ENCODE measurements at places on chromosomes 13 and 19.

- DNase-seq: no peak
Observed at GRCh38 chr19:50979758-50980157, 4.0 kb downstream of the KLK7 start.

DNA sequence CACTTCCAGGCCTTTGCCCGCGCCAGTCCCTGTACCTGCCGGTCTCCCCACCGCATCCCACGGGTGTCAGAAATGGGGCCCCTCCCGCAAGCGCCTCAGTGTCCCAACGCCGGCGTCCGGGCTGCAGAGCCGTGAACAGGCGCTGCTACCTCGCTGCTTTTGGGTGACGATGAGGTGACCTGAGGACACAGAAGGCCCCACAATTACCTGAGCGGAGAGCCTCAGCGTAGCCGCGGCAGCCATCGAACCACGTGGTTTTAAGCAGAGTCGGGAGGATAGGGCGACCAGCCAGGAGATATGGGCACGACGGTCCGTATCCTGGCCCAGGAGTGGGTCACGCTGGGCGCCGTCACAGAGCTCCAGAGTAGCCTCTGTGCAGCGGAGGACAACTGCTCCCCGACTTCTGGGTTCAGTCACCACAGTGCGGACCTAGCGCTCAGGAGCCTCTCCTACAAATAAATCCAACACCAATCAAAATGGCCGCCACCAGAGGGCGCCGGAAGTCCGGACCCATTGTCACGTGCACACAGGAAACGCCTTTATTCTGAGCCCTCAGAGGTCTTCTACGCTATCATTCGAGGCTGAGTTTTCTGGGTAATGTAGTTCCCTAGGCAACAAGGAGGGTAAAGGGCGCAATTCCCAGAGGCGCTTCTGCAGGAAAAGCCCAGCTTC lies at the start of gene ZNF814:
Gene ZNF814 (minus strand): TSS at position 478 of the 672 bp plus-strand sequence. CDS start 235 bp downstream, at position 243.
- DNase-seq: peak; percentile 37

- DNase-seq: no peak
Observed at GRCh38 chr19:58395220-58395978, at the start of gene RNF225. Gene RNF225 (plus strand): TSS chr19:58395656. CDS start chr19:58396090, 434 bp downstream.

- DNase-seq: no peak
Observed at GRCh38 chr13:75633285-75633684, 2.8 kb upstream of the LMO7 start.

- no peak for DNase-seq
Observed at GRCh38 chr13:48275507-48275906, 28.0 kb upstream of the RB1 start.

GRCh38 chr19:18474366-18474887 lies 36.5 kb upstream of the ISYNA1 start:
- DNase-seq: no peak

DNA sequence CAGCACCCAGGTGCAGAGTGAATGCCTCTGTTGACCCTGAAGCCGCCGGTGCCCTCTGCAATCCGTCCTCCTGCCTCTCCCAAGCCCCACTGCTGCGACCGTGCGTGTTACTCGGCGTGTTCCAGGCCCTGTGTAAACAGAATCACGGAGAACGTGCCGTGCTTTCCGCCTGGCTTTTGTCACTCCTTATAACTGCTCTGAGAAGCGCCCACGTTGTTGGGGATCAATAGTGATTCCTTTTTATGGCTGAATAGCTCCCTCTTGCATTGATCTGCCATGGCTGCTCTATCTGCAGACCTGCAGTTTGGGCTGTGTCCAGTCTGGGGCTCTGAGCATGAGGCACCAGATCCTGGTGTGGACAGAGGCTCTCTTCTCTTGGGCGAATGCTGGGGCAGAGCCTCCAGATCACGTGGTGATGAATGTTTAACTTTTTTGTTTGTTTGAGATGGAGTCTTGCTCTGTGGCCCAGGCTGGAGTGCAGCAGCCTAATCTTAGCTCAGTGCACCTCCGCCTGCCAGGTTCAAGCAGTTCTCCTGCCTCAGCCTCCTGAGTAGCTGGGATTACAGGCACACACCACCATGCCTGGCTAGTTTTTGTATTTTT lies 15.8 kb downstream of the ADPRHL1 start:
- no peak for DNase-seq

GRCh38 chr13:41222259-41222852 lies 28.0 kb upstream of the KBTBD7 start:
- DNase-seq: peak; percentile 72

DNA sequence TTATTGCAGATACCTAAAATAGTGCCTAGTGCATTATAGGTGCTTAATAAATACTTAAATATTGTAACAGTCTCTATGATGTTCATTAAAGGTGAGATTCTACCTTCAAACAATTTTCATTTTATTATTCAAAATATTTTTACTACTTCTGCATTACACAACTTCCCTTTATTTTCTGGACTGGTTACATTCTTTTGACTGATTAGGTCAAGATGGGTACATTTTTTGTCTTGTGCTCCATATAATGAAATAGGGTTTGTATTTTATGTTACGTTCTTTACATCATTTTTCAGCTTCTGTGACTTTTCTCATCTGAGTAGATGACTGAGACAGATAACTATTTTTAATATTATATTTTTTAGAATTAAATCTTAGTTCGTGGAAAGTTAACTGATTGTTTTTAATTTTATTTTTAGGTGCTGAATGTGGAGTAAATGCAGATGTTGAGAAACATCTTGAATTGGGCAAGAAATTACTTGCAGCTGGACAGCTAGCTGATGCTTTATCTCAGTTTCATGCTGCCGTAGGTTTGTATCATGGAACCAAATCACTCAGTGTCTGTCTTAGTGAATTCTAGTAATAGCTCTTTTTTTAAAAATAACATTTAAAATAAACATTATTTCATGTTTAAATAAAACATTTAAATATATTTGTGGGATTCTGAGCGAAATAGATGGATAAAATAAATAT lies 32.0 kb downstream of the DNAJC3 start:
- no peak for DNase-seq

DNA sequence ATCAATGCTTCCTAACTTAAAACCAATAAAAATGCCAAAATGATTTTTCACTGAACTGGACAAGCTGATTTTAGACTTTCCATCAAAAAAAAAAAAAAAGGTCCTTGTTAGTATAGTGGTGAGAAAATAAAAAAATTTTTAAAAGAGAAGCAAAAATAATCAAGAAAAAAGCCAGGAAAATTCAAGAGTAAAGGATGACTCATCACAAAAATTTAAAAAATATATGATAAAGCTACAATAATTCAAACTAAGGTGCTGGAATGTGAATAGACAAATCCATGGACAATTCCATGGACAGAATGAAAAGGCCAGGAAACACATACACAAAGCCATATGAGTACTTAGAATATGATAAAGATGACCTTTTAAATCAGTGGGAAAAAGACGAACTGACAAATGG lies 26.1 kb downstream of the ALG5 start:
- no peak for DNase-seq

DNA sequence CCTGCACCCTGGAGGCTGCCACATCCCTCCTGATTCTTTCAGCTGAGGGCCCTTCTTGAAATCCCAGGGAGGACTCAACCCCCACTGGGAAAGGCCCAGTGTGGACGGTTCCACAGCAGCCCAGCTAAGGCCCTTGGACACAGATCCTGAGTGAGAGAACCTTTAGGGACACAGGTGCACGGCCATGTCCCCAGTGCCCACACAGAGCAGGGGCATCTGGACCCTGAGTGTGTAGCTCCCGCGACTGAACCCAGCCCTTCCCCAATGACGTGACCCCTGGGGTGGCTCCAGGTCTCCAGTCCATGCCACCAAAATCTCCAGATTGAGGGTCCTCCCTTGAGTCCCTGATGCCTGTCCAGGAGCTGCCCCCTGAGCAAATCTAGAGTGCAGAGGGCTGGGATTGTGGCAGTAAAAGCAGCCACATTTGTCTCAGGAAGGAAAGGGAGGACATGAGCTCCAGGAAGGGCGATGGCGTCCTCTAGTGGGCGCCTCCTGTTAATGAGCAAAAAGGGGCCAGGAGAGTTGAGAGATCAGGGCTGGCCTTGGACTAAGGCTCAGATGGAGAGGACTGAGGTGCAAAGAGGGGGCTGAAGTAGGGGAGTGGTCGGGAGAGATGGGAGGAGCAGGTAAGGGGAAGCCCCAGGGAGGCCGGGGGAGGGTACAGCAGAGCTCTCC lies 6.9 kb upstream of the CEACAM5 start:
- no peak for DNase-seq

DNA sequence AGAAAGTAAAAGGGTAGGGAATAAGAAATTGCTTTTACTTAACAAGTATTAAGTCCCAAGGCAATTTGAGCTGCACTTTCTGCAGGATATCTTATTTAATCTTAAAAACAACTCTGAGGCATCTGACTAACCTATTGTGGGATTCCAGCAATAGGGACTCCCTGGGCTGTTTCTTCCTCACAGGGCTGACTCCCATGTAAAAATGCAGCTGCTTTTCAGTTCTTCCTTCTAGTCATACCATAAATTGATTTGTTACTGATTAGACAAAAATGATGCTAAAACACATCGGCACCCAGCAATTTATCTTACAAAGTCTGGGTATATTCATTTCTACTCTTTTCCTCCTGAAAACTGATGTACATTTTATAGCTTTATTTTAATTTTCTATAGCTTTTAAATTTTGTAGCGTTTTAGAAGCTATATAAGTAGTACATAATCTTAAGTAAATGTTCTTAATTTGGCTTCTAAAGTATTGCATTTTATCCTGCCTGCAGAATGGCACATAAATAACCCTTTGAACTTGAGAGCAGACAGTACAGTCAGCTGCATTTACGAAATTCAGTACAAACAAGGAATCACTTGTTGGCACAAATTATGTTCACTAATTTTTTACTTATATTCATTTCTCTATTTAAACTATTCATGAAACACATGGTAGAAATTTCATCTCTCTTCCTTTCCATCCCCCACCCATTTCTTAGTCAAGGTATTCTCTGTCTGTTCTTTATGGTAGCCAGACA lies 102.4 kb upstream of the FRY start:
- no peak for DNase-seq
